NCI-H446 treated with DMSO at 0.1 percent for 48 hours (cell line): ENCODE measurements at places on chromosomes 11 and 22.

DNA sequence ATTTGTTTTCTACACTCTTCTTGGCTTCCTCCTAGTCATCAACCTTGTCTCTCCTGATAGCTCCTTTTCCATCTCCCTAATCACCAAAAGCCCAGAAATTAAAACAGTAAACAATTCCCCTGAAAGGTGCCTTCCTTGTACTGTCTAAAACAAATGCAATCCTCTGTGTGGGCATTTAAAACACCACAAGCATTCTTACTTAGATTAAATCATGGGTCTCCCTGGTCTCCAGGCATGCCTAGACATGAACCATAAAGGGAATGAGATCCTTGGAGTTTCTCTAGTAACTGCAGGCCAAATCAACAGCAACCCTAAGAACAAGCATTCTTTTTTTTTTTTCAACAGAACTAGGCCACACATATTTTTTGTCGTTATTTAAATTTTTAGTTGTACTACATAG is 1.9 kb downstream of the BTG4 start:
- DNase-seq, result no peak

GRCh38 chr11:46242041-46242951 is 35.2 kb upstream of the CREB3L1 start:
- no peak for DNase-seq

GRCh38 chr11:33742249-33742851 is 6.1 kb upstream of the CD59 start:
- DNase-seq, result peak; percentile 30

- DNase-seq, result no peak
These were observed 745 bp downstream of the C22orf39 start for GRCh38 chr22:19446603-19447329.

DNA sequence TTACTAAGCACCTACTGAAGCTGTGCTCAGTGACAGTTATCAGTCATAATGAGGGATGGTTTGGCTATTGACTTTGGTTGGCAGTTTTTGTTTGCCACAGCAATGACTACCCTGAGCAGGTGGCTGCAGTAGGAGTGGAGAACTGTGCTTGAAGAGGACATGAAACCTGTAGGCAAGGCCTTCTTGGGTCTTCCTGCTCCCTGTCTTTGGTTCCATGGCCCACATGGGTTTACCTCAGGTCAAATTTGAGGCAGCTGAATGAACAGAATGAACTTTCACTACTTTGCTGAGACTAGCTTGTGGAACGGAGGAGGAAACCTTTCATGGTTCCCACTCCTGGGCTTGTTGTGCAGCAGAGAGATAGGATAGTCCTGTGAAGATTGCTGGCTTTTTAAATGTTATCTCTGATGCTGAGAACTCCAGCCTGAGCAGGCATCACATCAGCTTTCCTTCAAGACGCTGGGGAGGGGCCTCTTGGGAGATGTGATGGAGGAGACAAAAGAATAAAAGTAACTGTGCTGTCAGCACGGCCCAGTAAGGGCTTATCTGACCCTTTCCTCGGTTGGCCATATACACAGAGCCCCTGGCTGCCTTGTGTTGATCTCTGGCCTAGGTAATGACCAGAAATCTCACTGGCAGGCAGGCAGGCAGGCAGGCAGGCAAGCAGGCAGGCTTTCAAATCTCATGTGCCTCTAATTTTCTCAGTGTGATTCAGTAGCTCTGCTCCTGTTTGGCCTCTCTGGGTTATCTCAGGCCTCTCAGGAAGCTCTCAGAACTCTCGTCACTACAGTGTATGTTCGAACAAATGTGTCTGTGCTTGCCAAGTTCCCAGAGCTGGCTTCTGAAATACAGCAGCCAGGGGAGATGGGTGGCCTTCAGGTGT is 12.0 kb downstream of the STIM1 start:
- no peak for DNase-seq

DNA sequence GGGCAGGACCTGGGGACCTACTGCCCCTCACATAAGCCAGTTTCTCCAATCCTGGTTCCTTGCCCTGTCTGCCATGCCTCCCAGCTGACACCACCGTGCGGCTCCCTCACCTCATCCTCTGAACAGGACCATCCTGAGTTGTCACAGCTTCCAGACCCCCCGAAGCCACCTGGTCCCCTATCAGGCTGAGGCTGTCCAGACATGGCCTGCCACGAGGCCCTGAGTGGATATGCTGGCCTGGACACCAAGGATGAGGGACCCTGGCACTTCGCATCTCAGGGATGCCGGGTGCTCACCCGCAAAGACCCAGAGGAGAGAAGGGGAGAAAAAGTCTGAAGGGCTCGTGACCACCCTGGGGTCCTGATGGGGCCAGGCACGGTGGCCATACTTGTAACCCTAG is 15.8 kb upstream of the CCDC188 start:
- no peak for DNase-seq

DNA sequence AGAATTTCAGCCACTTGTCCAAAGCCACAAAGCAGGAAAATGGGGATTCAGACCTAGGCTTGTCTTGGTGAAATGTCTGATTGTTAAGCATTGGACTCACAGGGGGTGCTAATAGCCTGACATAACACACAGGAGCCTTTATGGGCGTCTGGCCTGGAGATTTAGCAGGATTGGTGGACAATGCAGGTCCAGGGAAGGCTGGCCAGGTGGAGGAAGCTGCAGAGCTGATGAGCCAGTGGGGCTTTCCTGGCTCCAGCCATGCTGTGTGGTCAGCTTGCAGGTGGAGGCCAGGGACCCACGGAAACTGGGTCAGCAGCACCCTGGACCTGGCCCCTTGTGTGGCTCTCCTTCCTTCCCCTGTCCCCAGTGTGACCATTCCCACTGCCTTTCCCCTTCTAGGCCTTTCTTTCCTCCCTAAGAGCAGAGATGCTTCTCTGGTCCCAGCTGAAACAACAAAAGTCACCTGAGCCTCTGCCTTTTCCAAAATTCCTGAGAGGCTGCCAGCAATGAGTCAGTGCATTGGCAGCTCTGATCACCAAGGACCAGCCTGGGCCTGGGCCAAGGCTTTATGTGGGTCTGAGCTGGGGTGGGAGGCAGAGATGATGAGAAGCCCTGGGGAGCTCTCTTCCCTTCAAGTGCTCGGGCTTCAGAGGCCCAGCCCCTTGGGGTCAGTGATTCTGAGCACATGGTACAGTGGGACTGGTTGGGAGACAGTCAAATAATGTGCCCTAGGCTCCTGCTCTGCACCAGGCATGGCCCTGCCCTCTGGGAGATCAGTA is 85.2 kb downstream of the CCDC81 start:
- peak; percentile 73 for DNase-seq

DNA sequence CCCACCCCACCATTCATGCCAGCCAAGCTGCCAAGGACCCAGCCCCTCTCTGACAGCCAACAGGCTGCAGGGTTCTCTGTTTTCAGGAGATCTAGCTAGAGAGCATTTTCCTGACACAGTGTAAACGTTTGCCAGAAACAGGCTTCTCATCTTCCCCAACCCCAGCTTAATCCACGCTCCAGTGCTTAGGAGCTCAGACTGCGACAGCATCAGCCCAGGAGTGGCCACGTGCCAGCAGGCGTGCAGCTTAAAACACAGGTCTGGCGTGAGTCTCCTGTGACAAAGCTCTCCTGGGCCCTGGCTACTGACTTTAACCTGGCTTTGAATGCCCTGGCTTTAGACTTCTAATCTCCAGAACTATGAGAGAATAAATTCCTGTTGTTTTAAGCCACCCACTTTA is 66.6 kb downstream of the GALNT18 start:
- DNase-seq, result peak; percentile 80

DNA sequence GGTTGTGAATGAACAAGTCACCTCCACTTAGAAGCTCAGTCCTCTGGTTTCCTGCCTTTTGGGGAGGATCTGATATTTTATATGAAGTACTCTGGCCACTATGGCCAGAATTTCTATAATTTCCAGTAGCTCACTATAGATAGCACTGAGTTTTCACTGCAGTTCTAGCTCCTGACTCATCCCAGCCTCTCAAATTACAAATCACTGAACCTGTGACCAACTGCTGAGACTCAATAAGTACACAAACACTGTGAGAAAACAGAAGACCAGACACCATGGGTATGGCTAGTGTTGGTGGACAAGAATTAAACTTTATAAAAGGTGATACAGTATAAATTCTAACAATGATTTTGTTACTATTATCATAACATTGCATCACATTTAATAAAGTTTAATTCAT is 47.1 kb upstream of the UCP3 start:
- DNase-seq, result no peak

DNA sequence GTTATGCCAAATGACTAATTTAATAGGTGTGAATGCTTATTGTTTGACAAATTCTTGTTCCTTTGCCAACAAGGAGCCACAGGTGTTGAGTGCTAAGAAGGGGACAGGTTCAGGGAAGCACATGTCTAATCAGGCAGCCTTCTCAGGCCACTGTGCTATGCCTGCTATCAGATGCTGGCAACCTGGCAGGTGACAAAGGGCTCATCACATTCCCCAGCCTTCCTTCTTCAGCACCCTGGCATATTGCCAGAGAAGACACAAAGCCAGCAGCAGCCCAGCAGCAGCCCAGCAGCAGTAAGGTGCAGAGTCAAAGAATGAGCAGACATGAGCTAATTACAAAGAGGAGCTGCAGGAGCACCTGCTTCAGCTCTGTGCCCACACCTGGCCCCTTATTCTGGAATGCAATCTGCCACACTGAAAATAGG is 68.2 kb downstream of the GUCY1A2 start:
- DNase-seq, result no peak

DNA sequence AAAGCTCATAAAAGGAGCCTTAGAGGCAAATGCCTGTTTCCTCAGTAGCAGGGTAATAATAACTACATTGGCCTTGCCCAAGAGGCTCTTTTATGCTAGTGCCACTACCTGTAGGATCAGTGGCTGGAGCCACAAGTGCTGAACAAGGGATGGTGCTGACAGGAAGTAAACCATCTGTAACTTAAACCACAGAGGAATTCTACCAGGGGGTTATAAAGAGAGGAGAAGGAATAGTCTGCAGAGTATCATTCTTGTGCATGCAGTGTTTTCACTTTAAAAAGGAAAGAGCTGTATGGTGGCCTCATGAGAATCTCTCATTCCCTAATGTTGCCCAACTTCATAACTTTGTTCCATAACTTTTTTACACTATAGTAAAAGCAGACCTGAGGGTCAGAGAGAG is 168.1 kb downstream of the DBX1 start:
- DNase-seq, result no peak

DNA sequence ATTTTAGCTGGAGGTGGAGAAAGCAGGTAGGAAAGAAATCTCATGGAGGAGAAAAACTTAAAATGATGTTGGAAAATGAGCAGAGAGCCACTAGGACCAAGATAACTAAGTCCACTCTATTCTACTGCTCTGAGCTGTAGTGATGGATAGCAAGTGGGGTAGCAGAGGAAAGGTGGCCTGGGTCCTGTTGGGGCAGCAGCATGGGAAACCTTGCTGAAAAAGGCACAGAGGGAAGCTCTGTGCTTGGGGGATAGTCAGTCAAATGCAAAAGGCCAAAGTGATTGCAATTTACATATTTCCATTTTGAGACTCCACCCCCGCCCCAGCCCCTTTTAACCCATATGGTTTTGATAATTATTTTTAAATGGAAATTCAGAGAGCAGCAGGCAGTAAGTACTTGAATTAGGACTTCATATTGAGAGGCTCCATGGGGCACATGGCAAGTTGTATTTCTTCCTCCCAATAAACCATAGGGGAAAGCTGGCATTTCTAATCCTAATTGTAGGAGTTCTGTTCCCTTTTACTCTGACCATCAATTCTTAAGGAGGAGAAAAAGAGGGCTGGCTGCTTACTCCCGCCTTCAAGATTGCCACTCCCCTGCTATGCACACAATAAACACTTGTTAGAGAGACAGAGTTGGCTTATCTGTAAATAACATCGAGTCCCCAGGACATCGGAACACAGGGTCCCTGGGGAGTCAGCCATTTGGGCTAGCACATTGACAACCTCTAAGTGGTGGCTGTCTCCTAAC is 1341.5 kb upstream of the TENM4 start:
- DNase-seq, result no peak

GRCh38 chr11:119584193-119585042 is 144.6 kb downstream of the NECTIN1 start:
- no peak for DNase-seq

- DNase-seq, result no peak
These were observed 78.0 kb upstream of the CTSC start for GRCh38 chr11:88415495-88415894.

DNA sequence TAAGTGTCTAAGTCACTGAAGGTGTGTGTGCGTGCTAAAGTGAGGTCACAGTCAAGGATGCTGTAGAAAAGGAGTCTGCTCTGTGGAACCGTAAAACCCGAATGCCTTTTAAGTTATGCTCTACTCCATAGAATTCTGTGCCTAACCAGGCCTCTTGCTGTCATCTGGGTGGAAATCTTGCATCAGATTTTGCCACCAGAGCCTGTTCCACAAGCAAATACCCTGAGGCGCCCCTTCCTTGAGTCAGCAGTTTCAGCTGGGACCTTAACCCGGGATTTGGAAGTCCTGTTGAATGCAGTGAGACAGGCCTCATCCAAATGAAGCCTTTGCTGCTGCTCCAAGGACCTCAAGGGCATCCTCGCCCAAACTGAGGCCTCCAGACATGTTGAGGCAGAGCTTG is 109.8 kb downstream of the WNT11 start:
- no peak for DNase-seq

- no peak for DNase-seq
These were observed 60.2 kb upstream of the EMID1 start for GRCh38 chr22:29145321-29146072.

- DNase-seq, result no peak
These were observed 154.0 kb upstream of the TENM4 start for GRCh38 chr11:79594834-79595233.

DNA sequence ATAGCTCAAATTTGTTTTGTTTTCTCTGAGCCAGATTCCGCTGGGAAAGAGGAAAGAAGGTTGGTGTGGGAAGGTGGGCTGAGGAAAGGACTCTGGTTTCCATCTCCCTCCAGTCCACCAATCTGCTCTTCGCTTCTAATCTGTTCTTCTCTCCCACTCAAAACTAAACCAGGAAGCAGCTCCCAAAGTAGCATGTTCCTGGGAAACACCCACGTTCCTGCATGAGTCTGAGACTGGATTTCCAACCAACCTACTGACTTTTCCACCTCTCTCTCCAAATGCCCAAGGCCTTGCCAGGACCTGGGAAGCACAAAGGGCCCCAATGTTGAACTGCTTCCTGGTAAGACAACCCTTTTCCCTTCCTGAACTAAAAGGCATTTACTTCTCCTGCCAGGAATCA is 110.2 kb downstream of the WT1 start:
- no peak for DNase-seq

DNA sequence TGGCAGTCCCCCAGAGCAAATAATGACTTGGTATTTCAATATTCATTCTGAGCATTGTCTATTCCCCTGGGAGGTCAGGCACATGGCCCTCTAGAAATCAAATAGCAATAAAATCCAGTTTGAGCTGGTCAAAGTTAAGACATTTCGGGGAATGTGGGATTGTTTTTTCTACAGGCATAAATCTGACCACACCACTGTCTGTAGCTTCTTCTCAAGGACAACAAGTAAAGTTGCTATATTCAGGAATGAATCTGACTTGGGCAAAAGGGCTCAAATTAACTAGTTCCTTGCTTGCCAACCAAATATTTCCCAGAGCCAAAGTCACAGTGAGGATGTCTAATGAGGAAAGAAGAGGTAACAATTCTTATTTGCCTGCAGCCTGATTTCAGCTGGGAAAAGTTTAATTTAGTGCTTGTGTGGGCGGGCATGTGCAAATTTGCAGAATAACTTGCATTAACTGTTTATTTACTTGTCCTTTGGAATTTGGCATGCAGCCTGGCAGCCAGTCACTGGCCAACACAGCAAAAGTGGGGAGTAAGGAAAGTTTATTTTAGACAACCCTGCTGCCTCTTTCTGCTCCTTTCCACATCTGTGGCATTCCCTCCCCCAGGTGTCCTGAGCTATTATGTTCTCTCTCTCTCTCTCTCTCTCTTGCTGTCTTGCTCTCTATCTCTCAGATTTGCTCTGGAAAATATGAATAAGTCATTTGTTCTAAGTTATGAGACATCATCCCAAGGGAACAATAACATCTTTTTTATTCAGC is 51.2 kb upstream of the ARHGAP20 start:
- peak; percentile 41 for DNase-seq
